Activated CD4-positive, alpha-beta memory T cell treated with anti-CD3 and anti-CD28 coated beads for 36 hours (primary cell): ENCODE measurements at places on chromosomes 16 and 17.

GRCh38 chr17:67680445-67681224, 37.1 kb upstream of the NOL11 start:
- H3K27ac ChIP-seq: peak overlapping the region; percentile 35
- H3K4me3 ChIP-seq: no peak overlapping the region
- H3K4me1 ChIP-seq: peaks cover 7% of the 10 kb centered on the region
- DNase-seq: no peak

GRCh38 chr17:77370586-77370985, 229.8 kb downstream of the SEC14L1 start:
- no peaks in the 10 kb centered on the region for H3K27me3 ChIP-seq
- no peak overlapping the region for H3K4me3 ChIP-seq
- H3K27ac ChIP-seq: no peak overlapping the region
- H3K4me1 ChIP-seq: peaks cover 56% of the 10 kb centered on the region
- H3K36me3 ChIP-seq: peaks cover 4% of the 10 kb centered on the region

DNA sequence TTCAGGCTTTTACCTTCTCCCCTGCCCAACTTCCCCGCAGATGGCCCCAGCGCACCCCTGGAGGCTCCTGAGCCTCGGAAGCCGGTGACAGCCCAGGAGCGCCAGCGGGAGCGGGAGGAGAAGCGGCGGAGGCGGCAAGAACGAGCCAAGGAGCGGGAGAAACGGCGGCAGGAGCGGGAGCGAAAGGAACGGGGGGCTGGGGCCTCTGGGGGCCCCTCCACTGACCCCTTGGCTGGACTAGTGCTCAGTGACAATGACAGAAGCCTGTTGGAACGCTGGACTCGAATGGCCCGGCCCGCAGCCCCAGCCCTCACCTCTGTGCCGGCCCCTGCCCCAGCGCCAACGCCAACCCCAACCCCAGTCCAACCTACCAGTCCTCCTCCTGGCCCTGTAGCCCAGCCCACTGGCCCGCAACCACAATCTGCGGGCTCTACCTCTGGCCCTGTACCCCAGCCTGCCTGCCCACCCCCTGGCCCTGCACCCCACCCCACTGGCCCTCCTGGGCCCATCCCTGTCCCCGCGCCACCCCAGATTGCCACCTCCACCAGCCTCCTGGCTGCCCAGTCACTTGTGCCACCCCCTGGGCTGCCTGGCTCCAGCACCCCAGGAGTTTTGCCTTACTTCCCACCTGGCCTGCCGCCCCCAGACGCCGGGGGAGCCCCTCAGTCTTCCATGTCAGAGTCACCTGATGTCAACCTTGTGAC, 3.6 kb downstream of the MAPK7 start:
- no peak overlapping the region for H3K27ac ChIP-seq
- peaks cover 12% of the 10 kb centered on the region for H3K4me1 ChIP-seq
- H3K27me3 ChIP-seq: no peaks in the 10 kb centered on the region
- H3K36me3 ChIP-seq: peaks cover 19% of the 10 kb centered on the region
- DNase-seq: no peak

GRCh38 chr16:12582696-12583095, 221.0 kb downstream of the CPPED1 start:
- H3K27ac ChIP-seq: no peak overlapping the region
- H3K36me3 ChIP-seq: no peaks in the 10 kb centered on the region
- DNase-seq: no peak
- no peak overlapping the region for H3K4me3 ChIP-seq

GRCh38 chr16:64489449-64489848, 632.4 kb downstream of the CDH11 start:
- H3K4me1 ChIP-seq: no peaks in the 10 kb centered on the region
- DNase-seq: no peak
- no peaks in the 10 kb centered on the region for H3K36me3 ChIP-seq
